ENCODE measurements at places on chromosomes 1 and 21. TPM values are rescaled to one million over a fixed set of nuclear protein-coding genes. Genes with fewer than 3 reads are reported as not detected.

The CD84 gene
- total RNA-seq = not detected

The SAMD13 gene
- 10.4 TPM for total RNA-seq

The CD1B gene
- not detected for total RNA-seq

GRCh38 chr1:112887599-112888283 lies 68.3 kb downstream of the SLC16A1 start:
- no peaks in the 10 kb centered on the region for H3K27me3 ChIP-seq
- no peak for DNase-seq
- H3K4me1 ChIP-seq = no peaks in the 10 kb centered on the region
- H3K27ac ChIP-seq = no peak overlapping the region
- no peaks in the 10 kb centered on the region for H3K36me3 ChIP-seq
- no peak overlapping the region for H3K4me3 ChIP-seq

DNA sequence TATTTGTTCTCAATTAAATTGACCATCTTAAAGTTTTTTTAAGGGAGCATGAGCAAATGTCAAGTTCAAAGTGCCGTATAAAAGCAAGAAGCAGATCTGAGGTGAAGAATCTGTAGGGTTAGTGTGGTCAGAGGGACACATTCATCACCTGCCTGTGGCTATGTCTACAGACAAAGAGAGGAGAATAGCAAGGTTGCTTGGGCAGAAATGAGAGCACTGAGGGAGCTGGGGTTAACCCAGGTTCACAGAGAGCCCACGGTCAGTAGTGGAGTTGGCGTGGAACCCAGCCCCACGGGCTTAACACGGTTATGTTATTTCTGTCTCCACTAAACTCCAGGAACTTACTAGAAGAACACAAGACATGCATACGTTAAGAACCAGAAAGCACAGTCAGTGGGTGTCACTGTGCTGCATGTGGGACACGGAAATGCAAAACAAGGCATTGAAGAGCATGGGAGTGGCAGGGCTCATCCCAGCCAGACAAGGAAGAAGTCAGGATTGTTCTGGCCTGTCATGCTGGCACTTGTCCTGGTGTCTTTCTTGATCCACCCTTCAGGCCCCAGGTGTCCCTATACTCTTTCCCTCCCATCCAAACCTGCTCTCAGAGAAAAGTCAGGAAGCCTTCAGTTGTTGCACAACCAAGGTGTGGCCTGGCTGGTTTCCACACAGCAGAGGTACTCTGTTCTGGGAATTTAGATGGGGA lies 95.5 kb upstream of the IVNS1ABP start:
- H3K4me1 ChIP-seq = peaks cover 5% of the 10 kb centered on the region
- no peaks in the 10 kb centered on the region for H3K27me3 ChIP-seq
- H3K4me3 ChIP-seq = no peak overlapping the region
- DNase-seq = no peak

GRCh38 chr1:96596226-96596922 lies 125.2 kb upstream of the PTBP2 start:
- no peak for DNase-seq
- H3K4me3 ChIP-seq = no peak overlapping the region
- no peaks in the 10 kb centered on the region for H3K36me3 ChIP-seq
- H3K27ac ChIP-seq = no peak overlapping the region

DNA sequence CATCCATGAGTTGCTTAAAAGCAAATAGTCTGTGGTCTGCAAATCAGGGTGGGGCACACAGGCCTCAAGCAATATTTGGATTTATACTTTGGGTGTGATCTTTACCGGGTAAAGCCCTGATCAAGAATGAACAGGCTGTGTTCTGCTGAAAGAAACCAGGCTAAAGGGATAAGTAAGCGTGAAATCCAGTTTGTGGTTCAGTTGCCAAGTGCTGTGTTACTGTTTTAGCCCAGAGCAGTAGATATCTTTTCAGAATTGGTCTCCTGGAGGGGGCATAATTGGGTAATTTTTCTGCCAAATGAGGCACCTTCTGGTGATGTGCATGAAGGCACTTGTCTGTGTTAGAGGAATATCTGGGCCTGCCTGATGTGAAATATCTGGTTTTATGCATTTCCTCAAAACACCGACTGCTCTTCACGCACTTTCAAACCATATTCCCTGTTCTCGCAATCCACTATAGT lies 21.4 kb downstream of the AIM2 start:
- DNase-seq = no peak
- H3K4me3 ChIP-seq = no peak overlapping the region
- no peak overlapping the region for H3K27ac ChIP-seq

- DNase-seq = no peak
- no peak overlapping the region for H3K4me3 ChIP-seq
- no peaks in the 10 kb centered on the region for H3K4me1 ChIP-seq
These were observed 3.1 kb downstream of the C1orf162 start for GRCh38 chr1:111476761-111477309.

DNA sequence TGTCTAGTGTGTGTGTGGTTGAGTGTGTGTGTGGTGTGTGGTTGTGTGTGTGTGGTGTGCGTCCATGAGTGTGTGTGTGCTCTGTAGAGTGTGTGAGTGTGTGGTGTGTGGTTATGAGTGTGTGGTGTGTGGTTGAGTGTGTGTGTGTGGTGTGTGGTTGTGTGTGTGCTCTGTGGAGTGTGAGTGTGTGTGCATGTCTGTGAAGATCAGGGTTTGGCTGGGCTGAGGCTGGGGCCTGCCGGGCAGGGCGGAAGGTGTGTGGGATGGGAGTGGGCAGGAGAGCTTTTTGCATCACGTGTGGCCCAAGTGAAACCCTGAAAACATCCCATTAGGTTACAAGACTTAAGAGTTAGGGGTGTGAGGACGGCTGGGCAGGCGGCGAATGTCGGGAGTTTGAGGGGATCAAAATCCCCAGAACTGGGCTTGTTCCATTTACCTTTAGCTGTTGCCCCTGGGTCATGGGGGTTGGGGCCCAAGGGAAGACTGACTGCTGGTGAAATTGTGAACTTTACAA lies 2.9 kb upstream of the FCMR start:
- H3K36me3 ChIP-seq = no peaks in the 10 kb centered on the region
- H3K27ac ChIP-seq = no peak overlapping the region
- no peaks in the 10 kb centered on the region for H3K4me1 ChIP-seq
- no peaks in the 10 kb centered on the region for H3K27me3 ChIP-seq

- no peak overlapping the region for H3K4me3 ChIP-seq
- peaks cover 37% of the 10 kb centered on the region for H3K4me1 ChIP-seq
- H3K27ac ChIP-seq = peak overlapping the region; percentile 61
- no peaks in the 10 kb centered on the region for H3K27me3 ChIP-seq
- peaks cover 7% of the 10 kb centered on the region for H3K36me3 ChIP-seq
These were observed 240.5 kb downstream of the TGFB2 start for GRCh38 chr1:218585511-218586184.

The HSD3B2 gene
- not detected for total RNA-seq

The ITGB3BP gene
- 40.4 TPM for total RNA-seq

The CA6 gene
- not detected for total RNA-seq

The RAD54L gene
- total RNA-seq = 17.3 TPM

The CD2 gene
- total RNA-seq = not detected
